Right hindlimb (tissue), 1 donor: ENCODE measurements at places on chromosomes 4 and X.

DNA sequence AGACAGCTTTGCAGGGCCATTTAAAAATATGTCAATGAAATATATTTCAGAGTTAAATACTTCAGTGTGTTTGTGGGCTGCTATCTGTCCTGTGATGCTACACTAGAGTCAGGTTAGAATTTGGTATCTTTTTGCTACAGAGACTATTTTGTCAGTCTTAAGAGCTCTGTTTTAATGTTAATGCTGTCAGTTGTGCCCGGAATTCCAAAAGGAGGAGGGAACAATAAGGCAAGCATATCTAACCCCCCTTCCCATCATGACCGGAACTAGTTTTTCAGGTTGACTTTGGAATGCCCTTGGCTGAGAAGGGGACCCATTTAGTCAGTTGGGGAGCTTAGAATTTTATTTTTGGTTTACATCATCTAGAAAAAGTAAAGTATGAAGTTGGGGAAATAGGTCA lies 34.9 kb upstream of the SLC25A4 start:
- no peak for DNase-seq

DNA sequence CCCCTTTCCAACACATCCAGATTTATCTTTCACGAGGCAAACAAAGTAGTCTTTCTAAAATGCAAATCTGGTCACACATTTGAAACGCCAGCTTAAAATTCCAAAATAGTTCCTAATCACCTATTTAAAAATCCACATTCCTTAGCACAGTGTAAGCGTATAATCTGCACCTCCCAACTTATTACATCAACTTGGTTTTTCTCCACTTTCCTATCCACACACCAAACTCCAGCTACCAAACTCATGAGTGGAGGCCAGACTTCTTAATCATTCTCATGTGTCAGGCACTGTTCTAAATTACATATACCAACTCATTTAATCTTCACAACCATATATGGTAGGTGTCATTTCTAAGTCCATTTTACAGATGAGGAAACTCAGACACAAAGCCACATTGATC lies 33.8 kb downstream of the ENOX2 start:
- no peak for DNase-seq

DNA sequence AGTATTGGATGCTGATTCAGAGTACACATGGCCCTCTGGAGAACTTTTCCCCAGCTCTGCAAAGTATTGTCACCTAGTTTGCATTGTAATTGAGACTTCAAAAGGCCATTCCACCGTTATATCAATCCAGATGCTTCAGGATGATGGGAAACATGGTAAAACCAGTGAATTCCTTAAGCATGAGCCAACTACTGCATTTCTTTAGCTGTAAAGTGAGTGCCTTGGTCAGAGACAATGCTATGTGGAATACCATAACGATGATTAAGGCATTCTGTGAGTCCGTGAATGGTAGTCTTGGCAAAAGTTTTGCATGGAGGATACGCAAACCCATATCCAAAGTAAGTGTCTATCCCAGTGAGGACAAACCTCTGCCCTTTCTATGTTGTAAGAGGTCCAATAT lies 355.2 kb downstream of the DCAF12L2 start:
- DNase-seq = no peak

DNA sequence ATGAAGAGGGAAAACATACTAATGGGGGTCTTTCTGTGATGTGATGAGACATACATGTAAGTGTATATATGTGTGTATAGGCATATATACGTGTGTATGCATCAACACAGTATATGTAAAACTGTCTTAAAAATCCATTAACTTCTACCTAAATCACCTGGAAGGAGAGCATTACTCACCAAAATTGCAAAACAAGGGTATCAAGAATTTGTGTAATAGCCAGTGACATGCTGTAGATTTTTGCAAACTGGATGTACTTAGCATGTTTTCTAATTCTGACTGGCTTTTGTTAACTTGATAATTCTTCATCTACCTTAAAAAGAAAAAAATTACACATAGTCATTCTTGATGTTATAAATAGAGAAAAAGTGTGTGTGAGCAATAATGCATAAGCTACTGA lies 104.7 kb downstream of the PRRG1 start:
- no peak for DNase-seq

GRCh38 chr4:146957237-146957636 lies 11.6 kb upstream of the TTC29 start:
- no peak for DNase-seq

GRCh38 chr4:163191999-163192398 lies 25.3 kb upstream of the NAF1 start:
- DNase-seq = no peak

DNA sequence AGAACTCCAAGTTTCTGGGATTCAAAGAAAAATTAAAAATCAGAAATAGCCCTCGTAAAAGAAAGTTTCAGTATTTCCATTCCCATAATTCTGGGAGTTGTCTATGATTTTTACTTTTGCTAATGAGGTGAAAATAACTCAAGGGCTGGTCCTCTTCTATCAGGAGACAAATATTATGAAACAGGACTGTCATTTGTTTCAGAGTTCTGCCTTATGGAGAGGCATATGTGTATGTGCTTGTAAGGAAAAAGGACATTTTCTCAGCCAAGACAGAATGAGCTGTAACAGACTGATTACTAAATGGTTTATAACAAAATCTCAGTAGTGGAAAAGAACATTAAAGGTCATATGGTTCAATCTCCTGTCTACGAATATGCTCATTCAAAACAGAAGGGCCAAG lies 59.0 kb upstream of the TAB3 start:
- DNase-seq = no peak

DNA sequence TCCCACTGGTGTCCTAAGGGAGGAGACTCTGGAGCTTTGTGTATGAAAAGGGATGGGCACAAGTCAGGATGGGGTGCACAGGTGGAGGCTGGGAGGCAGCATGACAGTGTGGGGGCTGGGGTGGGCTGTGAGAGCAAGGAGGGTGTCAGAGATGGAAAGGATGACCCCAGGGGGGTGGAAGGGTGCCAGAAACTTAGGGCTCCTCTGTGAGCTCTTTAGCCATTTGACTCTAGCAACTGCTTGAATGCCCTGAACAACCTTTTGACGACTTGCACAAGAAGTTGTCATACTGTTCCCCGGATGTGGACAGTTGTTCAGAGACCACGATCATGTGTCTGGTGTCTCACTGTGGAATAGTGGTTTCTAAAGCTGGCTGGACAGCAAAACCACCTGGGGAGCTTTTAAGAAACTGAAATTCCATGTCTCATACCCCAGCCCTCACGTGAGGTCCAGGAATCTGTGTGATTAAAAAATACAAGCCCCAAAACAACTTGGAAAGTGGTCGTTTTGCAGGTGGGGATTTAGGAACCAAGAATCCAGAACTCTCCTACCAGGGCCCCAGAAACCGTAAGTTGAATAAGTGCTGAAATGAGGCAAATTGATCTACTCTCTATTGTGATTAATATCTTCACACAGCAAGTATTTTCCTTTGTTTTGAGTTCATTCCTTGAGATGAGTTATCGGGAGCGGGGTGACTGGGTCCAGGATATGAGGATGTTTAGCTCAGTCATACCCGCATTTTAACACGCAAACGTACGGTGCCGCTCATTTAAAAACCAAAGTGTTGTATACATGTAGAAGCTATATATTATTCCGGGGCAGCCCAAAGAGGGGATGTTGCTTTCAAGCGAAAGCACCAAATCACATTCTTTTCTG lies 3.4 kb downstream of the RHOH start:
- no peak for DNase-seq

DNA sequence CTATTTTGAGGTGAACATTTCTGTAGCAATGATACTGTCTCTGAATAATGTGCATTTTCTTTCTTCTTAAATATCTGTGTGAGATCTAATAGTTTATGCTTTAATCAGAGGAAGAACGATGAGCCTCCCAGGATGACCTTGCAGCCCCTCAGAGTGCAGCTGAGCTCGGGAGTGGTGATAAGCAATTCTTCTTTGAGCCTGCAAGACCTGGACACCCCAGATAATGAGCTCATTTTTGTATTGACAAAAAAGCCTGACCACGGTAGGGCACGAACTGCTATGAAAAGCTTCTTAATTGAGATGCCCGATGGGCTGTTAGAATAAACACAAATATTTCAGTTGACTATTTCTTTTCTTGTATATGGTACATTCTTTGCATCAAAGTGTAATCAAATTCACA lies 105.0 kb upstream of the ANXA3 start:
- no peak for DNase-seq

DNA sequence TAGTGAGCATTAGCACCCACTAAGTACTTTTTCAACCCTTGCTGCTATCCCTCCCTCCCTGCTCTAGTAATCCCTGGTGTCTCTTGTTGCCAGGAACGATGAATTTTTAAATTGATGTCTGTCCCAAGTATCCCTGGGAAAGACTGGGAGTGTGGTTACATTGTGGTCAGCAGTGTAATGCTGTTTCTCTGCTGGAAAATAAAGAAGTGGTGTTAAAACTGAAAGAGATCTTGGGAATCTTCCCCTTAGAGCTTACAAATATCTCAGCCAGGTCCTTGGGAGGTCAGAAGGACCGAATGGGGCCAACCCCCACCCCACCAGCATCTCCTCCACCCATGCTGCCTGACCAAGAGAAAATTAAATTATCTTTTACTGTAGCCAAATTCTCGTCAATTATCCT lies 174.5 kb upstream of the MXRA5 start:
- peak; percentile 27 for DNase-seq

- no peak for DNase-seq
Observed at GRCh38 chrX:47390780-47391179, 20.4 kb downstream of the ZNF157 start.

- no peak for DNase-seq
Observed at GRCh38 chr4:172787111-172787510, 381.5 kb upstream of the GALNT7 start.

- DNase-seq = no peak
Observed at GRCh38 chr4:132384709-132385108, 764.4 kb upstream of the PCDH10 start.

GRCh38 chrX:21973321-21974010 lies 33.0 kb downstream of the SMS start:
- DNase-seq = no peak

GRCh38 chrX:85221361-85221760 lies 22.2 kb downstream of the SATL1 start:
- no peak for DNase-seq

GRCh38 chrX:30888526-30889146 lies 418 bp downstream of the TAB3 start:
- DNase-seq = no peak

DNA sequence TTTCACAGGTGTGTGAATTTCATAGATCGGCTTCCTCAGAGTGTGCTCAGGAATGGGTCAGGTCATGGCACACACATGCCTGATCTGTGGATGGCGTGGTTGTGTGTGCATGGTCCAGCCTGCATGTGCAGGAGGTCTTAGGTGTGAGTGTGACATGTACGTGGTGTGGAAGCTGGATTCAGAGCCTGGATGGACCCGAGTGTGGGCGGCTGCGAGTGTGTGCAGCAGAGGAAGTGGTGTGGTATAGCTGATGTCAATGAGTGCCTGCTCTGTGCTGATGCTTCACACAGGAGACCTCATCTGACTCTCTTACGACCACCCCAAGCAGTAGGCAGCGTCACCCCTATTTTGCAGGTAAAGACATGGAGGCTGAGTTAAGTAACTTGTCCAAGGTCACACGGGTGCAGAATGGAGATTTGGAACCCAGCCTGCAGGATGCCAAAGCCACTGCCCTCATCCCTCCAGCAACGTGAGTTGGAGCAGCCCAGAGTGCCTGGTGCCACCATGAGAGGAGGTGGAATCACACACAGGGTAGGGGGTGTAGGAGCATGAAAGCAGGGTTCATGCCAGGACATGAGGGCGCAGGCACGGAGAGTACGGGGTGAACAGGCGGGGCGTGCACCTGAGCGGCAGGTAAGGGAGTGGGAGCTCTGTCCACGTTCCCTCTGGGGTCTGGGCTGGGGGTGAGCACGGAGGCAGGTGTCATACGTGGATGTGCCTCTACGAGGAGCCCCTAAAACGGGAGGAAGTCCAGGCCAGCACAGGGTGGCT lies 24.2 kb upstream of the C4orf50 start:
- no peak for DNase-seq

GRCh38 chr4:4853371-4853823 lies 6.1 kb upstream of the MSX1 start:
- DNase-seq = peak; percentile 18

GRCh38 chr4:57490520-57491255 lies 380.5 kb upstream of the IGFBP7 start:
- DNase-seq = no peak

GRCh38 chr4:16271411-16271810 lies 45.1 kb upstream of the TAPT1 start:
- no peak for DNase-seq

DNA sequence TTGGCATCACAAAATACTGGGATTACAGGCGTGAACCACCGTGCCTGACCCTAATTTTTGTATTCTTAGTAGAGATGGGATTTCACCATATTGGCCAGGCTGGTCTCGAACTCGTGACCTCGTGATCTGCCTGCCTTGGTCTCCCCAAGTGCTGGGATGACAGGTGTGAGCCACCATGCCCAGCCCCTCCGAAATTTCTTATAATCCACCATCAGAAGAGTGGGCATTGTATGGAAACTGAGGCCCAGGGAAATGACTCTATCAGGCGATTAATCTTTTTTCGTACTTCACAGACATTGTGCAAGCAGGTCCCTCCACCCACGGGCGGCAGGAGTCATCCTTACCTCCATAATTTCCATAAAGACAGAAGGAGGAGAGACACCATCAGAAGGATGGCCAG lies 16.0 kb downstream of the CRLF2 start:
- DNase-seq = no peak

GRCh38 chr4:2672700-2673099 lies 83.4 kb downstream of the TNIP2 start:
- DNase-seq = no peak

DNA sequence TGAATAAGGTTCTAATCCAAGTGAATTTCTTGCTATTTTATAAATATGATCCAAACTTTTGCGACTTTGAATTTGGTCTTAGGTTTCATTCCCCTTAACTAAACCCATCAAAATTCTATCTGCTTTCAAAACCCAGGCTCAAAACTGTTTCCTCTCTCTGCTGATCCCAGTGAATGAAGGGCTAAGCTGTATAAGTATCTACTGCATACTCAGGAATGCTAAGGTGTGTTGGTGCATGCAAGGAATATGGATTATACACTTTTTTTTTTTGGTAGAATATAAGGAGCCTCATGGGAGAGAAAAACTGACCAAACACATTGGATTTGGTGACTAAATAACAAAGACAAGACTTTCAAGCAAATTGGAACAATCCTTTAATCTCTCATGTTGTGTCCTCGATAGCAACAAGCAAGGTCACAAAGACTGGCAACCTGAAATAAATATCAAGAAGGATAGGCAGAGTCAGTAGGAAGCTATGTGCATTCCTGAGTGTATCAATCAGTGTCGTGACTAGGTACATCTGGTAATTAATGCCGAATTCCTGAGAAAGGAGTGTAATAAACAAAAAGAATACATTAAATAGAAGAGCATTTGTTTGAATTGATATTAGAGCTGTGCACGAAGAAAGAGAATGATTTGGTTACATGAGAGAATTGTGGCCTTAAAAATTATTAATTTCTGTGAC lies 74.3 kb upstream of the KCTD8 start:
- no peak for DNase-seq

- DNase-seq = peak; percentile 28
Observed at GRCh38 chrX:10747975-10748374, 127.6 kb upstream of the MID1 start.

GRCh38 chr4:19999775-20000414 lies 251.8 kb upstream of the SLIT2 start:
- DNase-seq = no peak

- DNase-seq = no peak
Observed at GRCh38 chr4:94489098-94489497, 37.4 kb downstream of the PDLIM5 start.
